GM23248 (cell line): ENCODE measurements at places on chromosomes 7 and 10. TPM values are rescaled to one million over a fixed set of nuclear protein-coding genes. Genes with fewer than 3 reads are reported as not detected.
A peak's percentile ranks its signal among the peaks of the same experiment; 100 is the strongest.

- DNase-seq, result peak; percentile 14
These were observed 75.8 kb upstream of the NRP1 start for GRCh38 chr10:33410096-33410859.

DNA sequence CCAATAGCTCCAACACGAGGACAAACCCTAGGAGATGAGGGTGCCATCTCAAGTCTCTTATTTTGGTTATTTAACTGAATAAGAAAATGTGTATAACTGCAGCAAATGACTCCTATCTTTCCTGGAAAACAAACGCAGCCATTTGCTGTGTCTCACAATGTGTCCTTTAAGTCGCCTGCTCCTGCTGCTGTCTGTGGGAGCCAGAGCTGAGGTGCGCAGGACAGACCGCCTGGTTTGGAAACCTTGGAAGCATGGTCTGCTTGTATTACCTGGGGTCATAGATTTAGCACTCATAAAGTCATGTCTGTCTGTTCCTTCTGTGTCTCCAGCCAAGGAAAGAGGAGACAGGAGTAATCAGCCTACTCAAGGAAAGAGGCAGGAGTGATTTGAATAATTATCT, 760.2 kb downstream of the GRID1 start:
- DNase-seq, result no peak

DNA sequence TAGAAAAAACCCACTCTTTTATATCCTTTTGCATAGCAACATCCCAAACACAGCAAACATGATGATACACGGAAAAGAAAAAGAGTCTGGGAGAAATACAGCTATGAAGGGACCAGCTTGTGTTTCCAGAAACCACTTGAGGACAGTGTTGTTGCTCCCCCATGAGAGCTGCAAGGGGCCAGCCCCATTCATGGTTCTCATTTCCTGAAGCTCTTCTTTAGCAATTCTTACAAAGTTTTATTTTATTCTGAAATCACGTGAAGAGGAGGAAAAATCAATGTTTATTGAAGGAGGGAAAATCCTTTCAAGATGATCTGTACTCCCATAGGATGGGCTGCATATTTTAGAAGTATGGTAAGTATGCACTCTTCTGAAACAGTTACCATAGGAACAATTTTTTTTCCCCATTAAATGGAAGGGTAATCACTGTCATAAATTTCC, 17.5 kb upstream of the PRTFDC1 start:
- DNase-seq, result peak; percentile 47

DNA sequence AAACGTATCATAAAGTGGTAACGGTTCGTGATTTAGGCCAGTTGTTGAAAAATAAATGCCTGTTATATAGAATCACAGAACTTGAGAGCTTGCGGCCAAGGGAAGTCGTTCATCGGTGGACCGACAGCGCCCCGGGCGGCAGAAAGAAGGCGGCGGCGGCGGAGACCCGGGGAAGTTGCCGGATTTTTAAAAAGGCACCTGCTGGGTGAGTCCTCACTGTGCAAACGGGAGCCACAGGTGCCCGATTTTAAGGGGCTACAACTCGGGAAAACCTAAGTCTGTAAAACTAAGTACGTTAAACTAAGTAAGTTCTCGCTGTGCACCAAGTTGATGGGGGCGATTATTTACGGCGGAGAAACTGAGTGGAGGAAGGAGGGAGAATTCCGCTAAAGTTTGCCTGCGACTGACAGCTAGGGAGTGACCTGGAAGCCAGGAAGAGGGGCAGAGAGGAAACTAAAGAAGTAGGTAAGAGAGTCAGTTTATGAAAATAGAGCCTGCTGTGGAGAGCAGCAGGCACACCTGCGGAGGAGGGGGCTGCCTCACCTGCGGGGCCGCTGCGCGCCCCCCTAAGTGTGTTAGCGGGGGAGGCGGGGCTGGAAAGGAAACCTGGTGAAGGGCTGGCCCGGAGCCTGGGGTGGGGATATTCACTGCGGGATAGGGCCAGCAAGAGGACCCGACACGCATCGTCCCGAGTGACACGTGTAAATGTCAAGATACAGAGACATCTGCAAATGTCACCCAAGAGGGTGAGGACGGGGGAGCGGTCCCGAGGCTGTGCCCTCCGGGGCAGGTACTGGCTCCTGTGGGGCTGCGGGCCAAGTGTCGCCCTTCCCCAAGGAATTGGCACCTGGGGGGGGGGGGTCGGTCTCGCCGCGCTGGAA, 996 bp downstream of the ADAM12 start:
- peak; percentile 93 for DNase-seq

DNA sequence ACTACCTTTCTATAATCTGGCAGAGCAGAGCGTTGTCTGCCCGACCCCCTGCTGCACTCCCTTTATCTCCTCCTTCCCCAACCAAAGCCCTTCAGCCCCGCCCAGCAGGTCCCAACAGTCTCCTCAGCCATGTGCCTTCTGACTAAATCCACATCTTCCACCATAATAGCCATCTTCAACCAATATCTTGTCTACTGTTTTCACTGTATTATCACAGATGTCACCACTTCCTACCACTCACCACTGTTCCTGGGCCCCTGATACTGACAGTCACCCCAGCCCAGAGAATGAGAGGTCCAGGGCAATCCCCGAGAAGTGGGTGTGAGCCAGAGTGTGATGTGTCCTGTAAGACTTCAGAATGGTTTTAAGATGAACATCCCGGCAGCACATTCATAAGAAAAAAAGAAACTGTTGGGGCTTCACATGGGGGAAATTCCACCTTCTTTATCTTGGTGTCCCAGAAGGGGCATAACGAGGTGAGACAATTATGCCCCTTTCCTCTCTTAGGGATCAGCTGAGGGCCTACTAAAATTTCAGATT, 25.3 kb downstream of the CCDC6 start:
- no peak for DNase-seq

- DNase-seq, result no peak
These were observed 38.8 kb downstream of the EPC1 start for GRCh38 chr10:32308027-32308603.

ZNF438 gene
- total RNA-seq, result 2.3 and 2.9 TPM in 2 replicates

NXPH1 gene
- not detected in 2 replicates for total RNA-seq

DNA sequence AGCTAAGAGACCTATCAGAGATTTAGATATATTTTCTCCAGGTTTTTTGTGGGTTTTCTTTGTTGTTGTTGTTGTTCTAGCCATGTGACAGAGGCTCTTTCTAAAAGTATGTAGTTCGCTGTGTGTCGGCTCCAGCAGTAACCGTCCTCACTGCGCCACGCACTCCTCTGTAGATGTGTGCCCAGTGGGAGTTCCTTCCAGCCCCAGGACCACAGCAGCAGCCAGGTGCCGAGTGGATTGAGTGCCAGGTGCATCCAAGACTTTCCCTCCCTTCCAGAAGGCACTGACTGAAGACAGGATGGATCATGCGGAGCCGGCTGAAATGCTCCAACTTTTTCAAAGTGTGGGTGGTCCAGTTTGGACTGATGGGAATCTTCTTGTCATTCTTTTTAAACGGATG, 31.8 kb downstream of the WDR86 start:
- DNase-seq, result no peak

GRCh38 chr7:146319629-146320028, 203.0 kb downstream of the CNTNAP2 start:
- DNase-seq, result no peak
